AG10803 (cell line): ENCODE measurements at places on chromosomes 6 and 20.

DNA sequence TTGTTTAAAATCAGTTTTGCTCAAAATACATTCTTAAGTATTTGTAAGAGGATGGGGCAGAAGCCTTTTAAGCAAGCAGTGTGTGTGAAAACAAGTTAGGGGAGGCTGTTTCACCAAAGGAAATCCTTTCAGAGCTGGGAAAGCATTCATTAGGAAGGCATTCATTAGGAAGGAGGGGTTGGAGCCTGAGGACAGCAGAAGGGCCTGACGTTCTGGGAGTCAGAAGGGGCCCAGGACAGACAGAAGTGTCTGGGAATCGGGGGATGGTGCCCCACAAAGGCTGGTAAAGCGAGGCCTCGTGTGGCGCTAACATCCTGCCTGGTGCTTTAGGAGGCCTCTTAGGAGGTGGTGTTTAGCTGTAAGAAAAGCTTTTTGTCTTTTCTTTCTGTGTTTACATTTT, 80.6 kb upstream of the NXT1 start:
- no peak for DNase-seq

DNA sequence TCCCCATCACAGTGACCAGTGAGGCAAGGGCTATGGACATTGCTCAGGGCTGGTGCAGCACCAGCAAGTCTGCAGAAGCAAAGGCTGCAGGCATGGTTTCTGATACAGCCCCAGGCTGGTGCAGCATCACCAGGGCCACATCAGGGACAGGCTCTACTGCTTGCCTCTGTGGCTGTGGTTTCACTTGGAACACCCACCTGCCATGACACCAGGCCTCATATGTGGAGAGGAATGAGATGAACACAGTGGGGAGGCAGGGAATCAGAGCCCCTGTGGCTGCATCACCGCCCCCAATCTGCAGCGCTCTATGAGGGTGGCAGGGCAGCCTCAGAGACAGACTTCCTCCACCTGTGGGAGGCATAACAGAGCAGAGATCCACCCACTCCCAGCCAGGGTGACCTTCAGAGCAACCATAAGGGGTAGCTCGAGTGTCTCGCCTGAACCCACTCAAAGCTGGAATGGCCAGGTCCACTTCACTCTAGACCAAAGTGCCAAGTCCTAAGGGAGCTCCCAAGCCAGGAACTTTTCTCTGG, 7.9 kb downstream of the RING1 start:
- no peak for DNase-seq

DNA sequence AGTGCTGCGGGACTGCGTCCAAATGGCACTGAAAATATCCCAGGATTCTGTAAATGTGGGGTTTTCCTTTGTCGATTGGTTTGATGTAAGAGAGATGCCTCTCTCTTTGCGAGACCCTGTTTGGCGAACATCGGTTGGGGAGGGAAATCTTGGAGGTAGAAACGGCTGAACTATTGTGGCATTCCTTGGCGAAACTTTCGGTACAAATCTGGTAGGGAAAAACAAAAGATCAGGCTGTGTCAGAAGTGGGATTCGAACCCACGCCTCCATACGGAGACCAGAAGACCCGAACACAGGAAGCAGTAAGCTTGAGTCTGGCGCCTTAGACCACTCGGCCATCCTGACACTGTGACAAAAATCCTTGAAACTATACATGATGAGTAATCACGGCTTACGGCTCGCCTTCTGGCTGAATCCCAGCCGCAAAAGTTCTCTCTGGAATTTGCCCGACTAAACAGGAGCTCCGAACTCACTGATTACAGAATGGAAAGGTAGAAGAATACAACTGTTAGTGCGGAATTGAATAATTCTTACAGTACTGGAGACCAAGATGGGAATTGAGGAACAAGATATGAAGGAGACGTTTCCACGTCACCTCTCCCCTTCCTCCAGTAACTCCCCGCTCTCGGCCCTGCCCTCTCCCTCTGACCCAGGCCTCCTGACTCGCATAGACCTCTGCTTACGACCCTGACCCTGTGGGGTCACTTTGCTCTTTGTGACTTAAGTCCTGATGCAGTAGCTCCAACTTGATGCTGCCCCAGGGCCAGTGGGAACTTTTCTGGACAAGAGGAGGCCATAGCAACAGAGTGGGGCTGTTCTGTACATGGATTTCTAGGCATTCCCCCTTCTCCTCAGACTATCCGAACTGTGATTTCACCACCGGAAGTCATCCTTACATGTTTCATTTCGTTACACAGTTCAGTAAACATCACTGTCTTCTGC, 132.8 kb upstream of the ZNF184 start:
- DNase-seq: peak; percentile 58

DNA sequence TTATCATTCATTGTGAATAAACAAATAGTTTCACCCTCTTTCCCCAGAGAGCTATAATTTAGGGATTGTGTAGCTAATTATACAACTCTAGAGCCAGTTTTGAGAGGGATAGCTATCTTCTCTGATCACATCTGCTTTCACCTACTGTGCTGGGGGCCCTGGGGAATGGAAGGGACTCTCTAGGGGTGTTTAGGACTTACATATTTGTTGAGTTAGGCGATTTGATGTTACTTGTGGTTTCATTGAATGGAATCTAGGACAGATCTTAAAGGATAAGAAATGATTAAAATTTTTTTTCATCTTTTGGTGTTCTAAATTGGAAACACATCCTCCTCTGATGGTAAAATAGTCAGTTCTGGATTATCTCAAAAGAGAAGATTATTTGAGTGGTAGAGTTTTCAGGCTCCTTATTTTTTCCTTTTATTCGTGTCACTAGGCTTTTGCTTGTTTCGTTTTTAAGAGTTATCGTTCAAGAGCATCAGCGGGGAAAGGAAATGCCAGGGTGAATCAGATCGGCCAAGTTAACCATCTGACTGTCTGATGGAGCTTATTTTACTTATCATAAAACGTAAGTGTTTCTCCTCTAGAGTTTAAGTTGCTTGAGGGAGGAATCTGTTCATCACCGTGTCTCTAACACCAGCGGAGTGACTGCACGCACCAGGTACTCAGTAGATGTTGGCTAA, 236.7 kb downstream of the FARS2 start:
- peak; percentile 88 for DNase-seq

DNA sequence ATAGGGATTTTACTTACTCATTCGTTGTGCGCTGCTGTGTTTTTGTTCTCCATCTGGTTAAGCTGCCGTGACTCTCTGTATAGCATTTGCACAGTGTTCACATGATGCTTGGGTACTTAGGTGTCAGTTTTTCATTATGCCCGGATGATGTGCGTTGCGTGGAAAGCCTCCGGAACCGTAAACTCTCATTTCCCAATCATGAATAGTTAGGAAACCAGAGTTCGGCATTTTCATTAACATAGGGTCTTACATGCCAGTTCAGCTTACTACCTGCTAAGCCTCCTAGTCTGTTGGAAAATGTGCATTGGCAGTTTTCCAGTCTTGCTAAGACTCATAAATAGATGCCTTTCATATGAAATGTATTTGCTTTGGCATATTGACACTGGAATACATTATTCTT, 483.4 kb upstream of the FLRT3 start:
- DNase-seq: no peak

- peak; percentile 22 for DNase-seq
Measured at GRCh38 chr20:59743767-59744485, 139.6 kb downstream of the PHACTR3 start.

DNA sequence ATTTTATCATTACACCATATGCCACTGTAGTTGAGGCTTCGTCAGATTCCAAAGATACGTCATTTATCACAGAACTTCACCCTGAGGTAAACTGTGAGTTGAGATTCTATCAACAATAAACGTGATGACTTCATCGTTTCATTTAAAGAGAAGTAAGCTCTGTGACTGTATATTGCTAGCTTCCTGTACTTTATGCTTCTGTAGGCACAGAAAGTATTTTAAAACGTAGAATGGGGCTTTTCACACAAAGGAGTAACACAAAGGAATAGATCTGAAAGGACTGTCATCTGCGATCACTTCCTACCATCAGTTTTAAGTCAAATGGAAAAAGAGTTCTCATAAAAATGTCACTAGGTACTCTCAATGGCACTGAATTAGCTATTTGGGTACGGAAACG, 234.4 kb upstream of the MCHR2 start:
- DNase-seq: no peak
